ENCODE measurements at places on chromosomes 5 and 9.

- DNase-seq: peak; percentile 66
These were observed 25.7 kb downstream of the UTP15 start for GRCh38 chr5:73591102-73591695.

DNA sequence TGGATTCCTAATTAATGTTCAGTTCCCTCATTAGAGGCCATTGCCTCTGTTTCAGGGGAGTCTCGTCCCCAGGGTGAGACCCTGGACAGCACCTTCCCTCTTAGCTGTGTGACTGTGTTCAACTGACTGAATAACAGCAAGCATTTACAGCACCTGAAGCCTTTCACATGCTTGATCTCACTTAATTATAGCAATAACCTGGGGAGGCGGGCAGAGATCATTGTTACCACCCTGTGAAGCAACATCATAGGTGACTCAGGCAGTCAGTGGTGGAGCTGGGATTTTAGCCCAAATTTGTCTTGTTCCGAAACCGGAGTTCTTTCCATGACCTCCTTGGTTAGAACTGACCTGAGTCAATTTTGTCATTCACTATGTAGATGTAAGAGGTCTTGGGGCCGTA, 105.2 kb upstream of the RAD23B start:
- no peak for DNase-seq

GRCh38 chr9:128528445-128529160, 23.8 kb upstream of the SPTAN1 start:
- no peak for DNase-seq

GRCh38 chr9:123175854-123176629, 92.3 kb downstream of the STRBP start:
- DNase-seq: peak; percentile 3

- no peak for DNase-seq
These were observed 77.9 kb upstream of the DAB2 start for GRCh38 chr5:39502704-39503103.

DNA sequence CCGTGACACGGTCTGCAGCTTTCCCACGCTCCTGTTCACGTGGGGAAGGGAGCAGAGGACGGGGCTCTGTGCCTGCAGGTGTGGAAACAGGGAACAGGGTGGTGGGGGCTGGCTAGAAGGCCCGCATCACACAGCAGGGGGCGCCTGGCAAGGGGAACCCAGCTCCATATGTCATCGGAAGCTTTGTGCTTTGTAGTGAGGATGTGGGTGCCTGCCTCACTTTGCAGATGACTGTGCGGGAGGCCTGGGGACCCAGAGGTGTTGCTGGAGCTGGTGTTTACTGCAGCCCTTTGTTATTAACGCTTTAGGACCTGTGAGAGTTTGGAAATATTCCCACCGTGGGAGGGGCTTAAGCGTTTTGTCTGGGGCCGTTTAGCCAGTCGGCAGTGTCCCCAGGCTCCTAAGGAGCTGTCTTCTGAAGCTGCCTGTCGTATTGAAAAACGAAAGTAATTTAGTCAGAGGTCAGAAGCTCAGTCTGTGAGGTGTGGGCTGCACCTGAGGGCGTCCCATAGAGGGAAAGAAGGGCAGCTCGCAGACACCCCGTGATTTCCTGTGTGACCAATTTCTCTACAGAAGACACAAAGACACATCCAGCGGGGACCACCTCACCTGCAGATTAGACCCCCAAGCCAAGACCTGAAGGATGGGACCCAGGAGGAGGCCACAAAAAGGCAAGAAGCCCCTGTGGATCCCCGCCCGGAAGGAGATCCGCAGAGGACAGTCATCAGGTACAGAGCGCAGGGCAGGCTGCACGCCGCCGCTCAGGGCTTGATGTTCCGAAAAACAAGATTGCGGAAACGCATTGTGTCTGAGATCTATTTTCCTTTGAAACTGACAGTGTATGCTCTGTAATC, 9.1 kb downstream of the MAN1B1 start:
- no peak for DNase-seq

DNA sequence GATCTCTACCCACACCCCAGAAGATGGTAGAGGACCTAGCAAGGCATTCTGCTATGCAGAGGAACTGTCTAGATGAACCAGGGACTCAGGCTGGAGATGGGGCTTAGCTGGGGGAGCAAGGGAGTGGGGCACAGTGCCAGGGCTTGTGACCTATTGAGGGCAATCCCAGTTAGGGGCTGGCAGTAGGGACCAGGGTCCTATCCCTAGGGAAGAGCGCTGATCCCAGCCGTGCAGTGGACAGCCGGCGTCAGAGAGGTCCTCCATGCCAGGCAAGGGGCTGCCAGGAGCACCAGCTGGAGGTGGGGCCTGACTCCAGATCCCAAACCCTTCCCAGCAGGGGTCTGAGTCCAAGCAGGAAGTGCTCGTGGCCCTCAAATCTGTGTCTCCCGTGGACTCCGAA, 52.7 kb upstream of the NEURL1B start:
- no peak for DNase-seq

GRCh38 chr5:72157625-72157962, 50.3 kb downstream of the MAP1B start:
- no peak for DNase-seq

DNA sequence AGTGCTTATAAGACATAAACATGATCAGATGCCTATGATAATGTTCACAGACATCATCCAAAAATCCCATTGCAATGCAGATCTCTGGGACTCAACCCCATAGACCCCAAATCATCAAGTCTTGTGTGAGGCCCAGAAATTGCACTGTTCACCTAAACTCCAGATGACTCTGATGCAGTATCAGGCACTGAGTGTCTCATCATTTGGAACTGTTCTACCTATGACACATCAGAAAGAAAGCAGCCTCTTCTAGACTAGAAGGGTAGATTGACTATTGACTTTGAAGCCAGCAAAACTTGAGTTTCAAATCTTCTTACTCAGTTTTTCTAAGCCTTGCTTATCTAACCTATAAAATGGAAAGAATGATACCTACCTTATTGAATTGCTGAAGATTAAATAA, 58.7 kb upstream of the PAPPA start:
- no peak for DNase-seq

- no peak for DNase-seq
These were observed 5.0 kb downstream of the LOX start for GRCh38 chr5:122073018-122073417.

GRCh38 chr5:65808818-65809217, 86.8 kb downstream of the NLN start:
- DNase-seq: no peak

DNA sequence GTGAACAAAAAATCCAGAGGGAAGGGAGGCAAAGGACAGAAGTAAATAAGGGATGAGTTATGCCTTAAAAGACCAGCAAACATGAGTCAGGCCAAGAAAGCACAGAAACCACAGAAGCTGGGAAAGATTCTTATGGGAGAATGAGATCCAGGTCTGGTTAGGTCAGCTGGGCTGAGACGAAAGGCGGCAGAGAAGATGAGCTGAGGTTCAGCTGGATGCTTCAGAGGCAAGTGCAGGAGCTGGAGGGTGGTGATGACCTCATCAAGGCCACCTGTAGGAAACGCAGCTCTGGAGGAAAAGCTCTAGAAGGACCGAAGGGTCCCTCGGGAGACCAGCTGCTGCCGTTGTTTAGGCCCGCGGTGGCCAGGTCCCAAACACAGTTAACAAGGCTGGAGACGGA, 152.0 kb downstream of the MYO10 start:
- DNase-seq: peak; percentile 80

DNA sequence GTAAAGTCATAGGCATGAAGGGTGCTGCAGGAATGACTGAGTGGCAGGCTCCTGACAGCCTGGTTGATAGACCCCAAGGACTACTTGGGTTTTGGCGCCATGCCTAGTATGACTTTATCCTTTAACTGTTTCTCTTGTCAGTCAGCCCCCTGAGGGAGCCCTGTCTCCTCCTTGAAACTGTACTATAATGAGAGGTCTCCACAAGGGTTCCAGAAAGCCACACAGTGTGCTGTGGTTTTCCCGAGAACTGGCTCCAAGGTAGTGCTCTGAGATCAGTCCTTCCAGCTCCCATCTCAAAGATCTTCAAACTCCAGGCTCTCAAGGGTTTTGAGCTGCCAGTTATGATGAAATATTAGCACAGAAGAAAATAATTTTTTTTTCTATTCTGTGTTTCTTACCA, 26.7 kb upstream of the TNC start:
- no peak for DNase-seq

DNA sequence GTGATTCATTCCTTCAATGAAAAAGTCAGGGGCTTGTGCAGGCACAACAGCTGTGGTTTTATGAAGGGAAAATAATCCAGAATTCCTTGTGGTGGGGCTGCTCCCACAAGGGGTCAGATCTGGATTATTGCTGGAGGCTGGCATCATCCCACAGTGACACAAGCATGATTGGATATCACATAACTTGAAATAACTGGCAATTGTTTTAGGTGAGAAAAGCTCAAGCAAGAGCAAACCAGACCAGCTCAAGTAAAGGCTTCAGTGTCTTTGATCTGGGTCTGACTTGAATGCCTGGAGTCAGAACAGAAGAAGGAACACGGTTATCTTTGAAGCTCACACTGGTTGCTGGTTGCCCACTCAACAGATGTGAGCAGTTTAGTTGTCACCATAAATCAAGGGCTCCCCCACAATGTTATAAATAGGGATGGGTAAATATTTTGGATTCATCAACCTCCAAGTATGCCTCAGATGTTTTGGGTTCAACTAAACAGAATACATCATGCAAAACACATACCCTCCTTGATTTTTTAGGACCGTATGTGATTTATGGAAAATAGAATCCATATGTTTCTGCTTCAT, 3.1 kb upstream of the ZNF474 start:
- DNase-seq: peak; percentile 62

DNA sequence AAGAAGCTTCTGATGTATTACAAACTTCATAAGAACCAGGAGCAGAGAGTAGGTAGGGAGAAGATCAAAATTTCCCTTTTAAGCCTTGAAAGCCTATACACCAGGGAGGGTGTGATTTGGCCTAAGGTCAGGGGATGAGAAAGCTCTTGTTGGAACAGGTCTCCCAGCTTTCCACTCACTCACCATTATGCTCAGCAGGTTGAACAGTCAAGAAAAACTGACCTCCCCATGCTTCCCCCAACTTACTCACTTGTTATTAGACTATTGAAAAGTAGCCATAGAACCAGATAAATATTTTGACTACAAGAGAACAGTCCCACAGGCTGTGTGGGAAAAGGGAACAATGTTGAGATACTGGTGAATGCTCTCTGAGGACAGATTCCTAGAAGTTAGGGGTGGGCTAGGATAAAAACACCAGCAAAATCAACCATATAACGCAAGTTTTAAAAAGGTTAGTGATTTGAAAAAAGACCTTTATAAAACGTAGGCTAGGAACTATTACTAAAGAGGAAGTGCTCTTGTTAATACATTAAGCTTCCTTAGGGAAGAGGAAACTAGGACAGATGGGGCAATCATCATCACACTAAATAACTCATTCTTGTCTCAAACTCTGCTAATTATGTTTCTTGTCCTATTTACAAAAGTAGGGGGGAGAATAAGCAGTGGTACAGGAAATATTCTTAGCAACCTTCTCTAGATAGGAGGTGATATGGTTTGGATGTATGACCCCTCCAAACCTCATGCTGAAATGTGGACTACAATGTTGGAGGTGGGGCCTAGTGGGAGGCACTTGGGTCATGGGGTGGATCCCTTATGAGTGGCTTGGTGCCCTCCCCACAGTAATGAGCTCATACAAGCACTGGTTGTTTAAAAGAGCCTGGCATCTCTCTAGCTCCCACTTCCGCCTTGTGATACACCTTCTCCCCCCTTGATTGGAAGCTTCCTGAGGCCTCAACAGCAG, 31.0 kb downstream of the PCDHGC5 start:
- no peak for DNase-seq

GRCh38 chr9:107387409-107387808, 102.2 kb downstream of the KLF4 start:
- no peak for DNase-seq

GRCh38 chr9:77291714-77292113, 114.4 kb downstream of the VPS13A start:
- peak; percentile 14 for DNase-seq

- DNase-seq: no peak
These were observed 67.4 kb downstream of the UNC13B start for GRCh38 chr9:35229066-35229778.

- DNase-seq: no peak
These were observed 20.9 kb upstream of the ZBTB43 start for GRCh38 chr9:126783949-126784348.

DNA sequence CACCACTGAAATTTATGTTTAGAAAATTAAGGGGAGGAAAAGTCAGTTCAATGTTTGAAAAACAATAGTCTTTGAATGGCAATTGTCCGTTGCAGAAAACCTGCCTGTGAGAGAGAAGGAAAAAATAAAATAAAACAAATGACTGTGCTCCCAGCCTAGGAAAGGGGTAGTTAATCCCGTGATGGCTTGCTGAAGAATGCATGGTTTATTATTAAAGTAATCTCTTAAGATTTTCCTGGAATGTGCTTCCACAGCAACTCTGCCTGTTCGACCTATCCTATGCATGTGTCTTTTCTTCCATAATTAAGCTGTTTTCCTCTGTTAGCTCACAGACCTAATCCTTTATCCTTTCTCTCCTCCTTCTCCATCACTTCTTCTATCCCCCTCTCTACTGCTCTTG, 2.4 kb upstream of the DAB2 start:
- no peak for DNase-seq

GRCh38 chr5:174418809-174419539, 305.4 kb upstream of the MSX2 start:
- no peak for DNase-seq

- no peak for DNase-seq
These were observed 93.4 kb downstream of the PLK2 start for GRCh38 chr5:58366461-58366860.

DNA sequence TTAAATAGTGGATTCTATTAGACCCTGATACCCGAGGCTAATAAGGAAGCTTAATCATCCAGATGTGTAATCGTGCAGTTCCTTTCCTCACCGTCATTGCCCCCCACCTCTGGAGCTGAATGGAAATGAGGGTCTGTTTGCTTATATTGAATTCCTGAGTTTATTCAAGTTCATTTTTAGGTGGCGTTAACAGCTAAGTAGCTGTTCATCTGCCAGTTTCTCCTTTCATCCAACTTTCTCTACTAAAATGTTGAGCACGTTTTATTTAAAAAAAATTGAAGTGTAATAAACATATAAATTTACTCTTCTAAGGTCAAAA, 291.0 kb downstream of the DOCK8 start:
- DNase-seq: no peak

DNA sequence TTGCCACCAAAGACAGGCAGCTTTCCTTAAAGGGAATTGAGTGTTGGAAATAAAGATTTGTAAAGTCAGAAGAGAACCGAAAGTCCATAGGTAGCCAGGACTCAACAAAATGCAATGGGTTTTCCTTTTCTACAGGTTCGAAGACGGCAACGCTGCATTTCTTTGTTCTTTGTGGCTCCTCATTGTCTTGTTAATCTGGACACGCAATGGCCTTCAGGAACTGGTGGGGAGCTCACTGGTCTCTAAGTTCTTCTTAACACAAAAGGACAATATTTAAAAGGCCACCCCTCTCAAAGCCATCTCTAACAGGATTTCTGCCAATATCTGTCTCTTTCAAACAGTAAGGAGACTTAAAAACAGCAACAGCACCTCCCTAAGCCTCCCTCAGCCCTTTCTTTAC, 170.6 kb downstream of the RMI1 start:
- no peak for DNase-seq

GRCh38 chr5:2629045-2629444, 122.4 kb downstream of the IRX2 start:
- DNase-seq: no peak

GRCh38 chr5:123080215-123080614, 8.8 kb upstream of the PRDM6 start:
- DNase-seq: no peak
